ENCODE measurements at places on chromosomes 11 and 22.

- DNase-seq, result no peak
Measured at GRCh38 chr11:76185931-76186401, 20.3 kb downstream of the WNT11 start.

GRCh38 chr11:117821431-117821830 is 3.1 kb downstream of the FXYD2 start:
- DNase-seq, result no peak

DNA sequence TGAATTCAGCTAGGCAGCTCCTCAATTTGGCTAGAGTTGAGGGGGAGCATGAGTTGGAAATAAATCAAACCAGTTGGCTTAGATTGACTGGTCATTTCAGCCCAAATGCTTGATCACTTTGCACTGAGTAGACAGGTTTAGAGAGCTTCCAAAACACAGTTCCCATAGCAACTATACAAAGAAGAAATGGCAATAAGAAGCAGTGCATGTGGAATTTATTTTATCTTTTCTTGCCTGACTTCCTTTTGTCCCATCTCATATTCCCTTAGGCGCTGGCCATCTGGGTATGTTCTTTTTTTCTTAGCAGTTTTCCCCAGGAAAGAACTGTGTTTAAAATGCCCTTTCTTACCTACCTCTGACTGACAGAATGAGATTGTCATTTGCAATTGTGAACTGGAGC is 38.7 kb upstream of the C11orf87 start:
- no peak for DNase-seq

- no peak for DNase-seq
Measured at GRCh38 chr11:129006161-129006560, 63.5 kb upstream of the TP53AIP1 start.

DNA sequence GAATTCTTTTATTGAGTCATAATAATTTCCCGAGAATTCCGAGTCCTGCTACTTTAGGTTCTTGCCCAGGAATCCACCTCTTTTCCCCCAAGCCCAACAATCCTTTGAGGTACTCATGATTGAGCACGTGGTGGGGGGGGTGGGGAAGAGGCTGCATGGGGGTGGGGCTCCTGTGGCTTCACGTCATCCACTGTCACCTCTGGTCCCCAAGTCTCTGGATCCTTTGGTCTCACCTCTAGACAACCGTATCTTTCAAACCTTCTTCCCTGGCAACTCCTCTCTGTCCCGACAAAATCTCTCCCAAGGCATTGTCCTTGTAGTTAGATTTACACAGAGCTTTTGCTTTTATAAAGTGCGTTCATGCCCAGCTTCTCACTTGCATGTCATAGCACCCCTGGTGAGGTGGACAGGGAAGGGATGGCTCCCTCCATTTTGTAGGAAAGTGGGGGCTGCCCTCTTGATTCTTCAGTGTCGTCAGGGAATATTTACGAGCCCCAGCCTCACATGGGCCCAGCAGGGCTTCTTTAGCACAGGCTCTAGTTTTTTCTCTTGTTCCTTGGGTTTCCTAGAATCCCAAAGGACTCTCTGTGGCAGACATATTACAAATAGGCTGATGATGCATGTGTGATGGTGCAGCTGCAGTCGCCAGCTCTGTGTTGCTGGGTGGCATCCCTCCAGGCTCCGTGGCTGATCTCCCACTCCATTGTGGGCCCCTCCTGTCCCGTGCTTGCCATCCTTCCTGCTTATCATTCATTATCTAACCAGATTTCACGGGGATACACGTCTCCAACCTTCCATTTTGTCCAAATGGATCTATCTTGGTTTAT is 8.4 kb downstream of the UCP3 start:
- DNase-seq, result no peak

DNA sequence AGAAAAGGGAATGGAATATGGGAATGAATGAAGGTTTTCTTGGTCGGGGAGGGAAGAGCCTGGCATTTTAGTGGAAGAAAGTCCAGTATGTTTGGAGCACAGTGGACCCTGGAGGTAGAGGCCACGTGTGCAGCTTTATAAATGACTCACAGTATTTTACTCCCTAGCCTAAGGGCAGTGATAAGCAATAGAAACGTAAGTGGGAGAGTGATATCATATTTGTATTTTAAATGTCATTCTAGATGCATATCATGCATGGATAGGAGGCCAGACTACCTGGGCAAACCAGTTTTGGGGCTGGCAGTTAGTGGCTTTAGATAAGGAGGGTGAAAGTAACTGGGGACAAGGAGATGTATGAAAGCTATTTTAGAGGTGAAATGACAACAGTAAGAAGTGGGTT is 174.1 kb downstream of the ARHGAP42 start:
- no peak for DNase-seq

DNA sequence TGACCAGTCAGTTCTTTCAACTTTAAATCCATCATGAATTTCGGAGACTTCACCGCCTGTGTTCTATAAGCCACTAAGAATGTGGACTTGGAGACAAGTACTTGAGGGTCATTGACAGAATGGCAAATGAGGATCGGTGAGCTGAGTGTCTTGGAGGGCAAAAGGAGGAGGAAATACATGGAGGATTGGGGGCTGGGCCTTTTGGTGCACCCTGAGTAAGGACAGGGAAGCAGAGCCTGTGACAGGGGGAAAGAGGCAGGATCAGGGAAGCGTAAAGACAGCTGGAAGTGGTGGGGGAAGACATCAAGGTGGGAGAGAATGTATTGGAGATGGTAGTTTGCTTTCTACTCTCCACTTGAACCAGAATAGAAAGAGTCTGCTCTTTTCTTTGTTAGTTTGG is 70.4 kb upstream of the MTMR2 start:
- DNase-seq, result no peak

- no peak for DNase-seq
Measured at GRCh38 chr22:37183432-37184379, 4.3 kb downstream of the C1QTNF6 start.

DNA sequence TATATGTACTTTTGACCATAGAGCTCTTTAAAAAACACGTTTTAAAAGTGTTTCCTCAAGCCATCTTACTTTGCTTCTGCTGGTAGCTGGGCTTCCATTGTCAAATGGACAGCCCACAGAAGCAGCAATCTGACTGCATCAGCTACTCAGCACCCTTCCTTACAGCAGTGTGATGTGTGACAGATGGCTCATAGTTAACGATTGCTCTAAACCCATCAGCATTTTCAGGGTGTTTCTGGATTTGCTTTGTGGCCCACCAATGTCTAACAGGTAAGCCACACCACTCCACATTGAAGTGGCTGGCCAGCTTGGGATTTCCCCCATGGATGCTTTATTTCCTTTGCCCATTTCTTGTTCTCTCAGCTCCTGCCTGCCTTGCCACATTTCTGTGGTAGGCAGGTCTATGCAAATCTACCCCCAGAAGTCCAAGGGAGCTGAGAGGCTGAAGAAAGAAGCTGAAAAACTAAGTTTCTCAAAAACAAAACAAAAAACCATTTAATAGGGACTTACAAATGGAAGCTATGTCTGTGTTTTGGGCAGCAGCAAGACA is 7.3 kb upstream of the FAR1 start:
- DNase-seq, result no peak

- no peak for DNase-seq
Measured at GRCh38 chr22:27745809-27746208, 55.7 kb downstream of the MN1 start.

GRCh38 chr22:36901411-36902142 is 11.9 kb upstream of the CSF2RB start:
- no peak for DNase-seq

- no peak for DNase-seq
Measured at GRCh38 chr11:82714346-82715174, 19.1 kb downstream of the FAM181B start.

GRCh38 chr11:108958368-108959104 is 293.7 kb downstream of the DDX10 start:
- DNase-seq, result no peak

DNA sequence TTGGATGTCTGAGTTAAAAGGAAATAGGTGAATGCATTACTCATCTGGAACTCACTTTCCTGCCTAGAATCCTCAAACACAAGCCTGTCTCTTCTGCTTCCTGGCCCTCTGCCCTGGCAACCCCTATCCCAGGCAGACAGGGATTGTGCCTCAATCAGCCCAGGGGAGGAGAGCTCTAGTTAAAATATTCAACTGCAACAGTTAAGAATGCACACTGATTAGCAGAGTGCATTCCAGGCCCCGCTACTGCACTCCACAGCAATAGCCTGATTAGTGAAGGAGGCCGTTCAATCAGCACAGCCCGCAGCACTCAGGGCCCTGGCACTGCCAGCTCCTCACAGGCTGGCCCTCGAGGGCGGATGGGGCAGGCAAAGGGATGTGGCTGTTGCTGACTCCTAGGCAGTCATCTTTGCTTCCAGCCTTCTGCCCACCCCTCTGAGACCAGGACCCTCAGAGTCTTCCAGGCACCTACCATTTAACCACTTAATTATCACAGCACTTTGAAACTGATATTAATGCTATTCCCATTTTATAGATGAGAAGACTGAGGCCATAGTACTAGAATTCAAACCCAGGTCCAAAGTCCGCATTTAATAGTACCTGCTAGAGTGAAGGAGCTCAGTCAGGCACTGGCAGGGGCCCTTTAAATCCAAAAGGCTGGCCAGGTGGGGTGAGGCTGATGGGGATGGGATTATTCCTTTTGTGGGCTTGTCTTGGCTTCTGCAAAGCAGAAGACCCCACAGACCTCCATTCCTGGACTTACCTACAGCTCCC is 435.3 kb downstream of the SOX6 start:
- DNase-seq, result no peak

- no peak for DNase-seq
Measured at GRCh38 chr11:128892866-128893565, 1.9 kb downstream of the KCNJ5 start.

DNA sequence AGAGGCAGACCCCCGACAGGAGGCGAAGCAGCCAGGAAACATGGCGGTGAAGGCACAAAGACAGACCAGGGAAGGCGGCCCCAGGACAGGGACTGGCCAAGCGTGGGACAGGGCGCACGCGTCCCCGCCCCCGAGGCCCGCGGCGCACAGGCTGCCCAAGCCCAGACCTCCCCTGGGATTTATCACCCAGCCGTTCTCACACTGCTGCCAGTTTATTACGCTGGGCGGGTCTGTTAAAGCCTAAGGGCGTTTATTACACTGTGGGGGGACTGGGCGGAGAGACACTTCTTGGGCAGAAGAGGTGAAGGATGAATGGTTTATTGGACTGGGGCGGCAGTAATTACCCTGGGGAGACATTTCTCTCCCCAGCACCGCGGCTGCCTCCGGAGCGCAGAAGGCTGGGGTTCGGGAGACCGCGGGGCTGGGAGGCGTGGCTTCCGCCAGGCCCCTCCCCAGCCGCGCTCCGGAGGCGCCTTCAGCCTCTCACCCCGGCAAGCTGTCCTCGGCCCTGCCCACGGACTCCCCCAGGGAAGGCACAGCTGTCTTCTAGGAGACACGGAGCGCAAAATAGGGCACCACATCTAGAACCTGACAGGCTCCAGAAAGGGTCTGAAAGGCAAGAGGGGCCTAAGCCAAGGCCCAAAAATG is 47.1 kb downstream of the SLC22A12 start:
- DNase-seq, result no peak

DNA sequence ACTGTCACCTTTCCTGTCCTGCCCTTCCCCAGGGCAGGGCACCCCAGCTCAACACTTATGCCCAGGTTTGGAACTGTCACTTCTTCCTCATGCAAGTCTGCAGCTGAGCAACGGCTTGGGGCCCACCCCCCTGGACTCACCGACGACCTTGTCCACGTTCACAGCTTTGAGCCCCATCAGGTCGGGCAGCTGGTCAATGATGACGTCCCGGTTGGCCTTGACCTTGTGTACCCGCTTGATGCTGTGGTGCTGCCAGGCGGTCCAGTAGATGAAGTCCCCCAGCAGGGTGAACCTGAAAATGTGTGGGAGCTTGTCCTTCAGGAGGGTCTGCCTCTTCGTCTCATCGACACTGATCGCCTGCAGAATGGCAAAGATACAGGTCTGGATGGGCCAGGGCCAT is 135.0 kb downstream of the CRYBB2 start:
- no peak for DNase-seq

GRCh38 chr22:37634417-37634924 is 5.0 kb upstream of the SH3BP1 start:
- DNase-seq, result no peak

- DNase-seq, result no peak
Measured at GRCh38 chr11:119525180-119525866, 102.4 kb upstream of the THY1 start.

- no peak for DNase-seq
Measured at GRCh38 chr11:65275906-65276305, 14.1 kb downstream of the POLA2 start.

DNA sequence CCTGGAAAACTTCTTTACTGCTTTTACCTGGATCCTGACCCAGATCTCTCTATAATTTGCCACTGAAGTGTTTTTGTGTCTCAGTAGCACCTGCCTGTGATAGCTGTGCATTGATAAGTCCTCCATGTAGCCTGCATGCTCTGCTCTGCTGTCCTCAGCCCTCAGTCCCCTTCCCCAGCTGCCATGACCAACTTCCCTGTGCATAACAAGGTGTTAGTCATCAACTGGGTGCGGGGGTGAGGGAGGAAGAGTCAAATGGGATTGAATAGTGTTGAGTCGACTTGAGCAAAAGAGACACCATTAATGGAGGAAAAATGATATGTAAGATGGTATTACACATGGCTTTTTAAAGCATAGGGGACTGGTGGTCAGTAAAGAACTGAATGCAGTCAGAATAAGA is 92.2 kb upstream of the PLET1 start:
- DNase-seq, result no peak

DNA sequence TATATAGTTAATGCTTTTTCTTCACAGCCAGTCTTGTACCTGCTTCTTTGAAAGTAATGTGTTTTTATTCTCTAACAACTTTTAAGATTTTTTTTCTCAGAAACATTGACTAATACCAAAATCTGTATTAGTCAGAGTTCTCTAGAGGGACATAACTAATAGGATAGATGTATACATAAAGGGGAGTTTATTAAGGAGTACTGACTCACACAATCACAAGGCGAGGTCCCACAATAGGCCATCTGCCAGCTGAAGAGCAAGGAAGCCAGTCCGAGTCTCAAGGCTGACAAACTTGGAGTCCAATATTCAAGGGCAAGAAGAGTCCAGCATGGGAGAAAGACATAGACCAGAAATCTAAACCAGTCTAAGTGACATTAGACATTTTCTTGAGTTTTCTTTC is 140.0 kb downstream of the RAB38 start:
- DNase-seq, result no peak

GRCh38 chr11:66326261-66327111 is 9.6 kb upstream of the CD248 start:
- DNase-seq, result no peak

- DNase-seq, result no peak
Measured at GRCh38 chr11:86990515-86990914, 35.3 kb upstream of the FZD4 start.

Data from stimulated activated CD4-positive, alpha-beta T cell treated with anti-CD3 and anti-CD28 coated beads, TNF-alpha, amount 100 ng/mL, for 48 hours (primary cell).